Stimulated activated CD8-positive, alpha-beta memory T cell treated with anti-CD3 and anti-CD28 coated beads, Interleukin-4, amount 100 ng/mL, for 48 hours (primary cell): ENCODE measurements at places on chromosomes 7 and 10.

DNA sequence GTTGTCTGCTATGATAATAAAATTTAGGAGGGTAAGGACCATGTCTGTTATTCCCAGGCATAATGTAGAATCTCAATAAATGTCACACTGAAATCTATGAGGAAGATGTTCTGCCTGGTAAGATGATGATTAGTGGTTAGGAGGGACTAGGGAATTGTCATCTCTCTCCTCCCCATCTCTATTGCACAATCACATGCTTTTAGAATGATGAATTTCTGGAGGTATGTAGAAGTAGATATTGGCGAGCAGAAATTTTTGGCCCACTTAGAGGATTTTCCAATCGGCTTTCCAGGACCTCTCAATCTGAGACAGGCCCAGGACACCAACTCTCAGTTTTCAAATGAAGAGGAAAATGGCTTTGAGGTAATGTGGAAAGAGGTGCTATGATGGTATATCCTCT, 2.0 kb upstream of the PITX3 start:
- DNase-seq: no peak

GRCh38 chr10:86691333-86692022, 23.2 kb downstream of the LDB3 start:
- DNase-seq: no peak

GRCh38 chr7:148701414-148701813, 2.7 kb downstream of the CUL1 start:
- no peak for DNase-seq

DNA sequence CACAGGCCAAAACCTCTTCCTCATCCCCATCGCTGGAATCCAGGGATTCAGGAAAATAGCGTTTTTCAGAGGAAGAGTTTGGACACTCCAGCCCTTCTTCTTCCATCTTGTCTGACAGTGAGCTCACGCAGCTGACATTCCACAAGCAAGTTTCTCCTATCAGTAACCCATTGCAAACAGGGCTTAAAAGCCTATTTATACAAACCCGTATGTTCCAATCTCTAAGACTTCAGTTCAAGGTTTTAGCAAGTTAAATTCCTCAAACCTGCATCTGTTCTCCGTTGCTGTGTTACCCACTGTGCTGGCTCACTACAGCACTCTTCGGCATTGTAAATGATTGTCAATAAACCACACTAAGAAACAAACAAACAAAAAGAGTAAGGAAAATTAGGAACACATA, 373 bp downstream of the DHX32 start:
- DNase-seq: no peak

- no peak for DNase-seq
These were observed 235.9 kb downstream of the MAD1L1 start for GRCh38 chr7:1996816-1997215.

GRCh38 chr7:117130262-117130661, 177.0 kb downstream of the ST7 start:
- no peak for DNase-seq

- no peak for DNase-seq
These were observed 43.4 kb downstream of the CLIP2 start for GRCh38 chr7:74332373-74333176.

- DNase-seq: no peak
These were observed 75.2 kb upstream of the KIF5B start for GRCh38 chr10:32131388-32131787.

- DNase-seq: no peak
These were observed 45.8 kb upstream of the CARD11 start for GRCh38 chr7:3089493-3089892.

GRCh38 chr10:4017336-4017735, 232.3 kb upstream of the KLF6 start:
- DNase-seq: no peak
